NCI-H524 (cell line): ENCODE measurements at places on chromosomes 7 and 10.

GRCh38 chr10:110829721-110830410 lies 41.9 kb upstream of the PDCD4 start:
- no peak for DNase-seq

- peak; percentile 14 for DNase-seq
Measured at GRCh38 chr7:140062118-140062527, 628 bp downstream of the PARP12 start.

DNA sequence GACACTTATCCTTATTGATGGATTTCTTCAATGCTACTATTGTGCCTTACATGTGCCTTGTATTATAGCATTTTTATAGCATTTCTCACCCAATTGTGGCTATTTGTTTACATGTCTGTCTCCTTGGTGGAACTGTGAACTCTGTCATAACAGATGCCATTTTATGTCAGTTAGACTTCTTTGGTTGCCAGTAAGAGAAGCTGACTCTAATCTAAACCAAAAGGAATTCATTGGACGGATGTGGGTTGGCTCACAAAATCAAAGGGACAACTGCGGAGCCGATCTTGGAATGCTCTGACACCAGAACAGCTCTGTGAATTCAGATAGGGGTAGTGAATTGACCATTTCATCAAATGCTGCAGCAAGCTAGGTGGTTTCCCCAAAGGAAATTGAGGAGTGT lies 15.0 kb downstream of the GARIN1A start:
- DNase-seq, result no peak

- no peak for DNase-seq
Measured at GRCh38 chr7:134722786-134723322, 56.6 kb upstream of the CALD1 start.

GRCh38 chr10:23413629-23414089 lies 25.2 kb upstream of the OTUD1 start:
- no peak for DNase-seq

GRCh38 chr7:65475040-65475726 lies 101.5 kb downstream of the ZNF92 start:
- no peak for DNase-seq

DNA sequence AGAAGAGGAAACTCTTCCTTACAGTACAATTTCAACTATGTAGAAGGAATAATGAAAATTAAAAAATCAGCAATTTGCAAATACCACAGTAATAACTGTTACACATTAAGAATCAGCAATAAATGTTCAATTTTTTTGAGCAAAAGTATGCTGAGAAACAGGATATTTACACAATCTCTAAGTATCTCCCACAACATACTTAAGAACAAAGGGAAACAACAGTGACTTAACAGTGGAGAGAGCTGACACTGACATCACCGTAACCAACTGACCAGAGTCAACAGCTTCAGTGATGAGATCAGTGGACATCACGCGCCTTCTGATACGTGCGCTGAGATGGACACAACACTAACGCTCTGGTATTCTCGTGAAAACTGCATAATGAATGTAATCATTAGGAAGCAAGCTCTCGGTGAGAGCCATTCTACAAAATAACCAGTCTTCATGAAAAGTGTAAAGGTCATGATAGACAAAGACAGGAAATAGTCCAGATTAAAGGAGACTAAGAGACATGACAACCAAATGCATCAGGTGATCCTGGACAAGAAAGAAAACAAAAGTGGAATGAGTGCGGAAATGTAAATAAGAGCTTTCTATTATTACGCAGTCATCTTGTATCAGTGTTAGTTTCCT lies 82.6 kb downstream of the PIP4K2A start:
- DNase-seq, result no peak

- DNase-seq, result no peak
Measured at GRCh38 chr7:42548816-42549611, 312.0 kb upstream of the GLI3 start.

DNA sequence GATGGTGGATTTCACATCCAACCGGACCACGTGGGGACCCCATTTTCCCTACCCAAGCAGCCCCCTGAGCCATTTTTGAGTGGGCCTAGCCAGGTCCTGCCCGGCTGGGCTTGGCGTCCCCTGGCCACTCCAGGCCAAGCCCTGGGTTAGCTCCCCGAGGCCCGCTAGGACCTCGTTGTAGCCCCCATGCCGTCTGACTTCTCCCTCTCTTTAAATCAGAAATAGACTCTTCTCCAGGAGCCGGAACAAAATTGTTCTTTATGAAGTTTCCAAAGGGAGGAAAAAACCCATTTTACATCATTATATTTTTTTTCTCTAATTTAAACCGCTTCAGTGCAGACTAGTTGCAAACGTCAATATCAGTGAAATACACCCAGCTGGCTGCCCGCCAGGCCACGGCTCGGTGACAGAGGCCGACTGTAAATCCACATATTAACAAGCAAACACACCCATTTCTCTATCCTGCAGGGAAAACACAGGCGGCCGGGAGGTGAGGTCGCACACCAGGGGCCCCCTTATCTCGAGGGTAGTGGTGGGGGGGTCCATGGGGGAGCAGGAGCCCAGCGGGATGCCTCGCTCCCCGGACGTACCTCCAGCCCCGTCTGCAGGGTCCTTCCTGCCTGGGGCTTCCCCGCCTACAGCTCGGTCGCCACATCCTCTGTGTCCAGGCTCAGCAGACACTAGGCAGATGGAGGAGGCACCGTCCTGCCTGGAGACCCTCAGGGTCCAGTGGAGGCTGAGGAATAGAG lies 72.7 kb downstream of the ELFN1 start:
- DNase-seq, result no peak

DNA sequence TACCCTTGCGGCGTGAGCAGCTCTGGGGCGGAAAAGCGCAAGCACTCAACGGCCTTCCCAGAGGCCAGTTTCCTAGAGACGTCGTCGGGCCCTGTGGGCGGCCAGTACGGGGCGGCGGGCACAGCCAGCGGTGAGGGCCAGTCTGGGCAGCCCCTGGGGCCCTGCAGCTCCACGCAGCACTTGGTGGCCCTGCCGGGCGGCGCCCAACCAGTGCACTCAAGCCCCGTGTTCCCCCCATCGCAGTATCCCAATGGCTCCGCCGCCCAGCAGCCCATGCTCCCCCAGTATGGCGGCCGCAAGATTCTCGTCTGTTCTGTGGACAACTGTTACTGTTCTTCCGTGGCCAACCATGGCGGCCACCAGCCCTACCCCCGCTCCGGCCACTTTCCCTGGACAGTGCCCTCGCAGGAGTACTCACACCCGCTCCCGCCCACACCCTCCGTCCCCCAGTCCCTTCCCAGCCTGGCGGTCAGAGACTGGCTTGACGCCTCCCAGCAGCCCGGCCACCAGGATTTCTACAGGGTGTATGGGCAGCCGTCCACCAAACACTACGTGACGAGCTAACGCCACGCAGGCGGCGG lies 12.6 kb downstream of the TRIM8 start:
- no peak for DNase-seq

DNA sequence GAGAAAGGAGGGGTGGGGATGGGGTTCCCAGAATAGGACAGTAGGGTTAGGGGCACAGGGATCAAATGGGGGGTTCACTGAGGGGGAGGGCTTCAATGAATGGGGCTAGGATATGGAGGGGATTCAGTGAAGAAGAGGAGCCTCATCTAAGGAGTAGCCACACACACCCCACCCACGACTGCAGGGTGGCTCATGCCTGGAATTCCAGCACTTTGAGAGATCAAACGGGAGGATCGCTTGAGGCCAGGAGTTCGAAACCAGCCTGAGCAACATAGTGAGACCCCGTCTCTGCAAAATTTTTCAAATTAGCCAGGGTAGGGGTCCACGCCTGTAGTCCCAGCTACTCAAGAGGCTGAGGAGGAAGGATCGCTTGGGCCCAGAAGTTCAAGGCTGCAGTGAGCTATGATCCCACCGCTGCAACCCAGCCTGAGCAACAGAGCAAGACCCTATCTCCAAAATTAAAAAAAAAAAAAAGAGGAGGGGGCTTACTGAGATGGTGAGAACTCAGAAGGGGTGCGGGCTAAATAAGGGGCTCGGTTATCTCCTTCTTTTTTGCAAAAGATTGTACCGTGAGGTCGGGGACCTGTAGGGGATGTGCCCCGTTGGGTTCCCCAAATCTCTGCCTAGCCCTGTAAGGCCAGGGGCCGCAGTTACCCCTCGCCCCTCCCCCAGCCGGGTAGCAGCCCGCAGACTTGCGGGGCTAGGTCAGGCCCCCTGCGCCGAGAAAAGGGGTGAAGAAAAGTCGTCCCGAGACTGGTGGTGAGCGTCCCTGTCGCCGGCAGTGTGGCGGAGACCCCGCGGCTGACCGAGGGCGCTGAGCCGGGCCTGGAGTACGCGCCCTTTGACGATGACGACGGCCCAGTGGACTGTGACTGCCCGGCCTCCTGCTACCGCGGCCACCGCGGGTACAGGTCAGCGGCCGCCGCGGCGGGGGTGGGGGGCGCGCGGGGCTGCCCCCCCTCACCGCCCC lies 43.1 kb upstream of the HSPB1 start:
- DNase-seq, result no peak

DNA sequence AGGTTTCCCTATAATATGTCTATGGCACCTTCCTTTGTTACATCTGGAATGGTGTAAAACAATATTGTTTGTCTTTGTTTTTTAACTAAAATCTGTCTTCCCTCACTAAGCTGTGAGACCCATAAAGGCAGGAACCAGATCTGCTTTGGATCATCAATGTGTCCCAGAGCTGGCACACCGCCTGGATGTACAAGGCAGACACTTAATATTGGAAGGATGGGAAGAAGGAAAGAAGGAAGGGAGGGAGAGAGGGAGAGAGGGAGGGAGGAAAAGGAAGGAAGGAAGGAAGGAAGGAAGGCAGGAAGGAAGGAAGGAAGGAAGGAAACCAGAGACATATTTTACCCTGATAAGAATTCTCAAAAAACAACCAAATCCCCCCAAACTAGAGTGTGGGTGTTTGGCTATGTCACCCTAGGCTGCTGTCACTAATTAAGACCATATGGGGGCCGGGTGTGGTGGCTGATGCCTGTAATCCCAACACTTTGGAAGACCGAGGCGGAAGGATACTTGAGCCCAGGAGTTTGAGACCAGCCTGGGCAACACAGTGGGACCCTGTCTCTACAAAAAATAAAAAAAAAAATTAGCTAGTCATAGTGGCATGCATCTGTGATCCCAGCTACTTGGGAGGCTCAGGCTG lies 59.6 kb downstream of the SH3PXD2A start:
- no peak for DNase-seq

DNA sequence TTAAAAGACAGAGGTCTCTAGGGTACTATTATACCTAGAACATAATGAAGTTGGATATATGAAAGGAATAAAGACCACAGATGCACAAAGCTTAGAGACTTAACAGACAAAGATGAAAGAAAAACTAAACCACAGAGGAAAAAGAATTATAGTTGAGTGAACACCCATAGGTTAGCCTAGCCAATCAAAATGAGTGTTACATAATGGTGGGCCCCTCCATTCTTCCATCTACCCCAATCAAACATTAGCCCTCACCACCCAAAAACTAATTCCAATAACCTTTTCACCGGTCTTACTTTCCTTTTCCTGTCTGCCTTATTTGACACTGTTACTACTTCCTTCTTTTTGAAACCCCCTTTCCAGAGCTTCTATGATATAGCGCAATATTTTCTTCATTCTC lies 130.1 kb downstream of the ELMO1 start:
- no peak for DNase-seq

GRCh38 chr10:120473593-120473992 lies 16.6 kb downstream of the PLPP4 start:
- DNase-seq, result no peak
